ENCODE measurements at places on chromosomes 7 and 10. TPM values are rescaled to one million over a fixed set of nuclear protein-coding genes. Genes with fewer than 3 reads are reported as not detected.
A peak's percentile ranks its signal among the peaks of the same experiment; 100 is the strongest.

- DNase-seq = no peak
Observed at GRCh38 chr7:149832332-149833041, 5.7 kb upstream of the ZNF862 start.

GRCh38 chr7:1978656-1979590 is 253.8 kb downstream of the MAD1L1 start:
- DNase-seq = no peak

SEMA3E gene
- total RNA-seq = not detected

- no peak for DNase-seq
Observed at GRCh38 chr7:111832174-111832573, 269.9 kb upstream of the IMMP2L start.

DNA sequence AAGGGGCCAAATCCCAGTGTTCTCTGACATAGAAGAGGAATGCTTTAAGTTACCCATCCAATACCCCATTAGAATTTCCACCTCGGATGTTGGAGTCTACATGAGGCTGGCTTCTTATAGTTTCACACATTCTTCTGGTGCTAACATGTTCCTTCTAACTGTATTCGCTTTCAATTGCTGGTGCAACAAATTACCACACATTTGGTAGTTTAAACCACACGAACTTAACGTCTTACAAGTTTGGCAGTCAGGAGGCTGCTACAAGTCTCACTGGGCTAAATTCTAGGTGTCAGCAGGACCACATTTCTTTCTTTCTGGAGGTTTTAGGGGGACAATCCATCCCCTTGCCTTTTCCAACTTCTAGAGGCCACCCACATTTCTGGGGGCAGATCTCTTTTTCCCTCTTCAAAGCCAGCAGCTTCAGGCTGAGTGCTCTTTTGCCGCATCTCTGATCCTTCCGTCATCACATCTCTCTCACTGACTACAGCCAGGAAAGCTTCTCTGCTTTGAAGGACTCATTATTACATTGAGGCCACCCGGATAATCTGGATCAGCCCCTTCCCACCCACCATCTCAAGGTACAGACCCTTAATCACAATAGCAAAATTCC is 5.1 kb upstream of the MACC1 start:
- no peak for DNase-seq

DNA sequence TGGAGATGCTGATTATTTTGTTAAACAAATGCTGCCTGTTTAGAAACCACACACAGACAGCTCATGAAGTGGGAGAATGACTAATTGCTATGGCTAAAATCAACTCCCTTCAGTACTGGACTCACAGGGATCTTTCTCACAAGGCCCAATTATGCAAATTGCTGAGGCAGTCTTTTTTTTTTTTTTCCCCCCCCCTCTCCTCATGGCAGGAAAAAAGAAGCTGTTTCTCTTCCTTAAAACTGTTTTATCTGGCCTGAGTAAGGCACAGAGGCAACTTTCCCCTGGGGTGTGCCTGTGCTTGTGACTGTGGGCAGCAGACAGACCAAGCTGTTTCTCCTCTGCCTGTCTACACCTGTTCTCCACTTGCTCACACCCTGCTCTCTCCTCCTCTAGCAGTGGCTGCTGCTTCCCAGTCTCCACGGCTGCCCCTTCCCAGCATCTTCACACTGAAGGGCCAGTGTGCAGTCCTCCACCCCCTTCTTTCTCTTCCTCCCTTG is 65.4 kb upstream of the STEAP1B start:
- DNase-seq = peak; percentile 80

GRCh38 chr7:115145512-115145911 is 223.6 kb downstream of the MDFIC start:
- peak; percentile 9 for DNase-seq

TFR2 gene
- 0.36 TPM for total RNA-seq

GRCh38 chr7:78127009-78127408 is 328.4 kb downstream of the PHTF2 start:
- DNase-seq = no peak

HOGA1 gene
- total RNA-seq = 0.27 TPM

PNLIPRP3 gene
- total RNA-seq = not detected

DNA sequence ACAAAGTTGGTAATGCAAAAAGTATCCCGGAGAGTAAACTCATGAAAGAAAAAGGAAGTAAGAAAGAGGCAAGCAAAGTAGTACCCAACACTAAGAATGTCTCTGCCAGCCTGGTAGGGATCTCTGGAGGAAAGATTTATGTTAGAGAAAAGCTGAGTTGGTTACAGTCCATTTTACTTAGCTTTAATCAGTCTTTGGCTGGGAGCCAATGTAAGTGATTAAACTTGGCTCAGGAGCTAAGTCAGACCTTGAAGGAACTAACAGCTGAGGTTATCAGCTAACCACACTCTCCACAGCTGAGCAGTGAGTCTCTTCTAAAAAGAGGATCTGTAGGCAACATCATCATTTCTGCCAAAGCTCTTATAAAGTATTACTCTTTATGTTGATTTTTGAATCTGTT is 148.0 kb downstream of the ANKRD7 start:
- no peak for DNase-seq

CYP2E1 gene
- total RNA-seq = 0.88 TPM

AKR1C4 gene
- not detected for total RNA-seq

TIMM23 gene
- 96.4 TPM for total RNA-seq

PRPS1L1 gene
- total RNA-seq = not detected

CNPY1 gene
- total RNA-seq = not detected

GRCh38 chr7:133118261-133118660 is 36.4 kb upstream of the CHCHD3 start:
- no peak for DNase-seq

- no peak for DNase-seq
Observed at GRCh38 chr10:30709229-30709628, 79.7 kb upstream of the LYZL2 start.

DNA sequence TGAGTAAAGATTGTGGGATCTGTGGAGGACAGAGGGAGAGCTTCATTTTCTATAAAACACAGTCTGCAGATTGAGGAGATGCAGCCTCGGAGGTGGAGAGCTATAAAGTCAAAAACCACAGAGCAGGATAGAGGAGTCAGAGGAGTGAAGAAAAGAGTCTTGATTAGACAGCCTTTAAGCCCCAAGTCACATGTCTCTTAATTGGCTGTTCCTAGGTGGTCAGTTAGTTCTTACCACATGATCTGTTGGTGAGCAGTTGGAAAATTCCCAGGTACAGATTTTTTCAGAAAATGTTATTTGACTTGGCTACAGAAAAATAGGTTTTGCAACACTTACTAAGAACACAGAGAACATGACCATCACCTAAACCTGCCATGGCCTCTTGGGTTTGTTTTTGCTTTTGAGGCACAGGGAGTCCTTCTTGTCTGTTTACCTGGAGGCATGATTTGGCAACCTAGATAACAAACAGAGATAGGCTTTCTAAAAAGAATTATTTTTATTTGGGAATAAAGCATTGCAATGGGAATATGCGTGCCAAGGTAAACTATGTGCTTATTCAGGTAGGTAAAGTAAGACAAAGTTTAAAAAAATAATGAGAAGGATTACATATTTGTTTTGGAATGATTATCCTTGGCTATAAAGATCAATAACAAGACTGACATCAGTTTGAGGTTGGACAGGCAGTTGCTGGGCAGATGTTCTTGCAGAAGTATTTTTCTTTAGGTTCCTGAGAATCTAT is 604 bp upstream of the CYP3A43 start:
- DNase-seq = no peak

GRCh38 chr7:80346704-80347103 is 165.2 kb downstream of the GNAT3 start:
- DNase-seq = peak; percentile 32

DNA sequence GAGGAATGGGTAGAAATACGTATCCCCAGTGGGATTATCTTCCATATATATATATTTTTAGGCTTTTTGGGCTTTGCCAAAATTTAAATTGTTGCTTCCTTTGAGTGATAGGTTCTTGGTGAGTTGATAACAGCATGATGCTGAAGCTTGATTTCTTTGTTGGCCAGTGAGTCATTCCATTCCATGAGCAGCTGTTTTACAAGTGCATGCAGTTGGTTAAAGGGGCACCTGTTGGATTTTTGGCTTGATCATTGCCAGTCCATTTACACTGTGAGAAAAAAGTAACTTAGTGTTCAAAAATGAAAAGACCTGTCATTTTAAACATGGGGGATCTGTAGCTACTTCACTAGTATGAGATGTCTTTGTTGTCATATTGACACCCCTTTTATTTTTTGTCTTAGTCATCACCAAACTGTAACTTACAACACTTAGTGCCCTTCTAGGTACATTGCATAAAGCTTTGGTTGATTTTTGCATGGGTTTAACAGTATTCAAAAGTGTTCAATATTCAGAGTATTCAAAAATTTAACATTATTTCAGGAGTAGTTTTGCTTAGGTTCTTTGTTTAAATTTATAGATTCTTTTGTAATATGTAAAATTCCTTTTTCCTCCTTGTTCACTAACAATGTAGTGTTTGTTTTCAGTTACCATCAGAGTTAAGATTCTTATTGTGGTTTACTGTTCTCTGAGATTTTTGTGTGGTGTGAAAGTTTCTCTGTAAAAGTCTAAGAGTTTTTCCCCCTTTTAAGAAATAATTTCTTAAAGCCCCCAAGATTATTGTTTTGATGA is 8.8 kb downstream of the AKAP9 start:
- DNase-seq = no peak

VWA2 gene
- total RNA-seq = not detected

DNA sequence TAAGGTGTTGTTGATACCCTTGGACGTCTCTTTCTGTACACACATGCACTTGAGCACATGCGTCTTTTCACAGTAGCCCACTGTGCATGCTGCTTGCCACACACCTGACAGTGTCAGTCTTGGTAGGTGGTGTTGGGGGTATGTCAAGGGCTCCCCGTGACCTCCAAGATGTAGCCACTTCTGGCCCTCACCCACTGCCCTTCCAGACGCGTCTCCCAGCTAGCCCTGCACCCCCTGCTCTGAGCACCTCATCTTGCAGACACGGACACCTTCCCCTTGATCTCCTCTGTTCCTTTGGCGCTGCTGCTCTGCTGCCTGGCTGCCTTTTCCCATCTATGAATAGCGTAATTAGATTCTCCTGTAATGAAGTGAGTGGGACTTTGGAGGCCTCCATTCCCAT is 75.2 kb upstream of the TNS3 start:
- DNase-seq = no peak

WEE2 gene
- not detected for total RNA-seq

DNA sequence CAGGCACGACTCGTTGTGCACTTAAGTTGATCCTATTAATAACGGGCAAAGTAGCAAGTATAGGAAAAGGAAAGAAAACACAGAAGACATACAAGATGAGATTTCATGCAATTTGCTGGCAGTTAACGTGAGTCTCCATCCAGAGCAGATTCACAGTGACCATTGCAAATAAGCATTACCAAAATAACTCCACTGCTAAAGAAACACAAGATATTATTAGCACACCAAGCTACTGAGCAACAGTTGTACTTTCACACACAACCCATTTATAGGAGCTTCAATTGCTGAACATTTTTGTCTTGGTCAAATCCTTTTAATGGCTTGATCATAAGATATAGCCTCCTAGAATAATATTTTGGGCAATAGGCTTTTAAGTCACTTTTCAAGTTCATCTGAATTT is 187.7 kb upstream of the HGF start:
- no peak for DNase-seq

EBF3 gene
- total RNA-seq = 0.06 TPM

DNA sequence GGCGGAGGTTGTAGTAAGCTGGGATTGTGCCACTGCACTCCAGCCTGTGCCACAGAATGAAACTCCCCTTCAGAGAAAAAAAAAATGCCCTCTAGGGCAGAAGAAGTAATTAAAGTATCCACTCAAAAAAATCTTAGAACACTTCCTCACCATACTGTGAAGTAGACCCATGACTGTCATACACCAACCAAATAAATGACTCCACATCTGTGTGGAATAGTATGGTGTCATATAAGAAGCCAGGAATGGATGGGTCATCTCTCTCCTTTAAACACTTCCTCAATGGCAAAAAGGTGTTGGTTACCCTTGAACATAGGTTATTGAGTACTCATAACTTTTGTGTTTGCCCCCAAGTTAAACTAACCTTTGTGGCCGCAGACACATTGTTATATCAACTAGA is 48.1 kb upstream of the PCGF5 start:
- no peak for DNase-seq

DNA sequence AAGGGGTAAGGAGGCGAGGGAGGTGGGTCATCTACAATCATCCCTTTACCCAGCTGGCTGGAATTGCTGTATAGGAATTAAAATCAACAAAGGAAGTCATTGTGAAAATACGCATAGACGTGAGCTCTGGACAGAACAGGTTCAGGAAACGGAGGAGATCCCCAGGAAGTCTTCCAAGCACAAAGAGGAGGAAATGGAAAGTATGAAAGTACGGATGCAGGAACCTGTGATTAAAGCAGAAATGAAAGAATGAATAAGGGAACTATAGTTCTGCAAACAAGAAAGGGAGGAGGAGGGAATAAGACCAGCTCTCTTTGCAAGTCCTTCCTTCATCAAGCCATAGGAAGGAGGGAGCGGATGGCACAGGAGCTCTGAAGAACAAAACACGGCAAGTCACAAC is 61.8 kb downstream of the PYROXD2 start:
- no peak for DNase-seq

GRCh38 chr10:35563261-35563891 is 41.8 kb upstream of the GJD4 start:
- peak; percentile 49 for DNase-seq

SMKR1 gene
- not detected for total RNA-seq

DNA sequence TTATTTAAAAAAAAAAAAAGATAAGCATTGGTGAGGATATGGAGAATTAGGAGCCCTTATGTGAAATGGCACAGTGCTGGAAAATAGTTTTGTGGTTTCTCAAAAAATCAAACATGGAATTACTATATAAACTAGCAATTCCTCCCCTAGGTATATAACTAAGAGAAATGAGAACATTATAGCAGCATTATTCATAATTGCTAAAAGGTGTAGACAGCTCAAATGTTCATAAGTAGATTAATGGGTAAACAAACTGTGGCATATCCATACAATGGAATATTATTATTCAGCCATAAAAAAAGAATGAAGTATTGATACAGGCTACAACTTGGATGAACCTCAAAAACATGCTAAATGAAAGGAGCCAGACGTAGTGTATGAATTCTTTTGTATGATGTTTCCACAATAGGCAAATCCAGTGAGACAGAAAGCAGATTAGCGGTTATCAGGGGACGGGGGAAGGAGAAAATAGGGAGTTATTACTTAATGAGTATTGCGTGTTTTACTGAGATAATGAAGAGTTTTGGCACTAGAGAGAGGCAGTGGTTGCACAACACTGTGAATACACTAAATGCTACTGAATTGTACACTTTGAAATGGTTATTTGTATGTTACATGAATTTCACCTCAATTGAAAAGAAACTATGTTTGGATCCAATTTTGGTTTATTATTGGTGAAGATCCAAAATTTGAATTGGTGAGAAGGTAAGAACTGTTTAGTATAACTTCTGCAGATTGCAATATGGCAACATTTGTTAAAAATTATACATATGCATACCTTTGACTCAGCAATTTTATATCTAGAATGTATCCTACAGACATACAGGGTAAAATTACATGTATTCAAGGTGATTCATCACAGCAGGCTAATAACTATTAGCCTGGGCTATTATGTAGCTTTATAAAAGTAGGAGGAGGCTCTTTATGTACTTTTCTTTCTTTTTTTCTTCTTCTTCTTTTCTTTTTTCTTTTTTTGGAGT is 69.7 kb downstream of the VCL start:
- no peak for DNase-seq

PLXDC2 gene
- 0.28 TPM for total RNA-seq

LFNG gene
- total RNA-seq = 9.4 TPM

- DNase-seq = no peak
Observed at GRCh38 chr7:88361357-88361756, 54.7 kb upstream of the STEAP4 start.

MMP21 gene
- total RNA-seq = not detected

Data from HFFc6 (cell line).